Aorta (tissue), 5 donors: ENCODE measurements at places on chromosomes 4 and X. TPM values are rescaled to one million over a fixed set of nuclear protein-coding genes. Genes with fewer than 3 reads are reported as not detected.

SPANXA1 gene
- not detected for total RNA-seq

HEPH gene
- 58.2 TPM for total RNA-seq

OPRPN gene
- total RNA-seq: not detected

HSFX1 gene
- 2.2 TPM for total RNA-seq

GABRA4 gene
- 0.19 TPM for total RNA-seq

TLR6 gene
- 12.8 TPM for total RNA-seq

RASL11B gene
- 5.6 TPM for total RNA-seq

CTAG1B gene
- not detected for total RNA-seq

KCNE5 gene
- 0.24 TPM for total RNA-seq

SMAD1 gene
- total RNA-seq: 18.1 TPM

ENPEP gene
- 4.8 TPM for total RNA-seq

SCML2 gene
- total RNA-seq: 2.2 TPM

SORBS2 gene
- total RNA-seq: 289 TPM

SERTM2 gene
- total RNA-seq: not detected

GPRASP2 gene
- total RNA-seq: 15.3 TPM

PPEF2 gene
- 0.36 TPM for total RNA-seq

NDNF gene
- total RNA-seq: 3.7 TPM

SLBP gene
- 25.3 TPM for total RNA-seq

RAP2C gene
- total RNA-seq: 24.7 TPM

TMEM165 gene
- total RNA-seq: 204 TPM

AWAT1 gene
- total RNA-seq: not detected

PDCL2 gene
- total RNA-seq: not detected

VEGFC gene
- 20.2 TPM for total RNA-seq

FATE1 gene
- not detected for total RNA-seq

ADGRL3 gene
- total RNA-seq: 26.7 TPM

VBP1 gene
- total RNA-seq: 31.3 TPM

MAGEA12 gene
- total RNA-seq: not detected

PF4V1 gene
- 0.88 TPM for total RNA-seq

ADRA2C gene
- total RNA-seq: 36.4 TPM

SNCA gene
- total RNA-seq: 12.6 TPM

MFAP3L gene
- 12.4 TPM for total RNA-seq

PWWP3B gene
- not detected for total RNA-seq
